SJSA1 (cell line): ENCODE measurements at places on chromosomes 7 and 10. TPM values are rescaled to one million over a fixed set of nuclear protein-coding genes. Genes with fewer than 3 reads are reported as not detected.

- DNase-seq: no peak
Observed at GRCh38 chr10:49696311-49696710, 16.9 kb downstream of the C10orf53 start.

The FXYD4 gene
- not detected in 2 replicates for total RNA-seq

The TLL2 gene
- total RNA-seq: not detected in 2 replicates

The ADRB1 gene
- 1.3 and 1.4 TPM in 2 replicates for total RNA-seq

The SFRP5 gene
- total RNA-seq: not detected in 2 replicates

The NEUROG3 gene
- total RNA-seq: not detected in 2 replicates

The GGCT gene
- total RNA-seq: 77.6 and 130 TPM in 2 replicates

GRCh38 chr10:45239642-45240041 is 75.8 kb downstream of the OR13A1 start:
- DNase-seq: no peak

GRCh38 chr7:19377611-19378344 is 232.6 kb upstream of the FERD3L start:
- peak; percentile 56 for DNase-seq
